AG09309 (cell line): ENCODE measurements at places on chromosomes 3 and 15.

GRCh38 chr3:111741181-111741580, 117.9 kb upstream of the PHLDB2 start:
- no peak for DNase-seq

DNA sequence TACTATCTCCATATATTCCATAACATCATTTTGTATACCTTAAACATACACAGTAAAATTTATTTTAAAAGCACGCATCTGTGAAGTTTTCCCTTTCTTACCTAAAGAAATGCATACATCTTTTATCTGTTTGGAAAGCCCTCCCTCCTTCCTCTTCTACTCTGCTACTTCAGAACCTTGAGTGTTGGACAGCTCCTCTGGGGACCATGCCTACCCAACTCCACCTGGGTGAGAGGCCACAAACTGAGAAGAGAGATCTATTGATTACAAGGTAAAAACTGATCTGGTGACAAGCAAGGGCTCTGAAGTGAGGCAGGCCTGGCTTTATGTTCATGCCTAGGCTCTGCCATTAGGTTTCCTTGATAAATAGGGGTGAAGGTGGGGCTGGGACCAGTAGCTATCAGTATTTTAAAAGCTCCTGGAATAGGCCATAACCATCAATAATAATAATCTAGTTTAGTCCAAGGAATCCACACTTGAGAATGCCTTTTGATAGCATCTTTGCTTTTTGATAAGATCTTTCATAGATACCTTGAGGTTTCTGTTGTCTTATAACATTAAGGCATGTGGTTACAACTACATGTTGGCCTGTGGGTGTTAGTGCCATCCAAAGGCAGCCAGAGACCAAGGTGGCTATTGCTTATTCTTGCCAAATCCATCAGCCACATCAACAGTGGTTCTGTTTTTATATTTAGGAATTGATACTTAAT, 148.8 kb downstream of the KCNMB2 start:
- no peak for DNase-seq

DNA sequence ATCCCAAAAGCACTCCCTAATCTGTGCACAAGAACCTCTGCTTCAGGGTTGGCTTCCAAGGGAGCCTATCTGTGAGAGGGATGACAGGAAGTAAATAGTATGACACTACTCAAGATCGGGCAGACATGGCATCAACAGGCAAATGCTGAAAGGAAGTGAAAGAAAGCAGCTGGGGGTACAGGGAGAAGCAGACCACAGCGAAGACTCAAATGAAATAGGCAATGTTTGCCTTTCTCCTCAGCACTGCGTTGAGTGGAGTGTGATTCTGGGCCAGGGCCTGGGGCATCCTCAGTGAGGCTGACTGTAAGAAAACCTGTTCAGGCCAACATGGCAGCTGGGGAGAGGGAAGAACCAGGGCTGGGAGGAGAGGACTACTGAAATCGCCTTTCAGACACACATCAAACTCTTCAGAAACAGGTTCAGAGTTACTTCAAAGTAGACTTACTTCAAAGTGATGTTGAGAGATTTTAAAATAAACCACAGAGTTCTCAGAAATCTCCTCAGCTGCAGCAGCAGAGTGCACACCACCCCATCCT, 96.6 kb downstream of the SLC9A9 start:
- no peak for DNase-seq

DNA sequence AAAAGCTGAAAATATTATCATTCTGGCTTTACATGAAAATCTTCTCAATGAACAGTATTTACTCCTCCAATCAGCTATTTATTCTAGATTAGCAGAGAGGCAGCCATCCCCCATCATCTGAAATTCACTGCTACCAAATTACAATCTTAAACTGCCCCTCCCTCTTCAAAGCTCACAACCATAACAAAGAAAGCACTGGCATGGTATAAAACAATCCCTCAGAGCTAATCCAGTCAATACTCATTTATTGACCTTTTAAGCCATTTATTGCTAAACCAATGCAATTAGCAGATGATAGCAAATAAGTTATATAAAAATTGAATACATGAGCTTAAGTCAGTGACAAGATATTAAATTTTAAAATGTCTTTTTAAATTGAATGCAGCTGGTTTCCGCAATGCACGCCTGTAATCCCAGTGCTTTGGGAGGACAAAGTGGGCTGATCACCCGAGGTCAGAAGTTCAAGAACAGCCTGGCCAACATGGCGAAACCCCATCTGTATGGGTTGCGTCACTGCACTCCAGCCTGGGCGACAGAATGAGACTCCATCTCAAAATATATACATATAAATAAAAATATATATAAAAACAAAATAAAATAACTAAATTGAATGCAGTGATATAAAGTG, 12.1 kb downstream of the SLC4A7 start:
- no peak for DNase-seq

DNA sequence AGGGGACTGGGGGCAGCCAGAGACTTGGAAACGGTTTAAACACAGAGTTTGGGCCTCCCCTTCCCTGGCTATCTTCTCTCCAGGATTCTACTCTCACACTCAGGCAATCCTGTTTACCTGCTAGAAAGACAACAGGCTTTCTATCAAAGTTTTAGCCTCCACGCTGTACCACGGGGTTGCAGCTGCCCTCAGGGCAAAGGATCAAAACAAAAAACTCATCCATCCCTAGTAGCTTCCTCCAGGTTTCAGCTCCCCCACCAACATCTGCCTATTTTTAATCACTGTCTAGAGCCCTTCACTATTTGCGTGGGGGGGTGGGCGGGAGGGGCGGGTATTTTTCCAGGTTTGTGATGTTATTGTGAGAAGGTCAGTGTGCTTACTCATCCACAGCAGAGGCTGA, 286.8 kb upstream of the TRIM42 start:
- no peak for DNase-seq

- DNase-seq: no peak
Measured at GRCh38 chr3:185280572-185281365, 26.9 kb upstream of the EHHADH start.
